Esophagus muscularis mucosa (tissue), 4 donors: ENCODE measurements at places on chromosomes 2 and 18. TPM values are rescaled to one million over a fixed set of nuclear protein-coding genes. Genes with fewer than 3 reads are reported as not detected.

Gene PSMA8
- not detected for total RNA-seq

Gene RIT2
- not detected for total RNA-seq

Gene RABL2A
- 6.5 TPM for total RNA-seq

Gene SLC9A2
- total RNA-seq, result 0.06 TPM

Gene GCG
- total RNA-seq, result not detected

Gene IL37
- total RNA-seq, result not detected

DNA sequence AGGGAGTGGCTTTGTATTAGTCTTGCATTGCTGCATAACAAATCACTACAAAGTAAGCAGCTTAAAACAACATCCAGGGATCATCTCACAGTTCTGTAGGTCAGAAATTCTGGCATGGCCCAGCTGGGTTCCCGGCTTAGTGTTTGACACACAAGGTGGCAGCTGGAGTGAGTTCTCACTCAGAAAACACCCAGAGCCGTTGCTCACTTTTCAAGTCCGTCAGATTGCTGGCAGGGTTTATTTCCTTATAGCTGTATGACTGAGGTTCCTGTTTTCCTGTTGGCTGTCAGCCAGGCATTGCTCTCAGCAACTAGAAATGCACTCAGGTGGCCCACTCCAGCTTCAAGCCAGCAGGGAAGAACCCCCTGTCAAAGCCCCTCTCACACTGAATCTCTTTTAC lies 324.1 kb downstream of the CCDC178 start:
- no peak for DNase-seq

DNA sequence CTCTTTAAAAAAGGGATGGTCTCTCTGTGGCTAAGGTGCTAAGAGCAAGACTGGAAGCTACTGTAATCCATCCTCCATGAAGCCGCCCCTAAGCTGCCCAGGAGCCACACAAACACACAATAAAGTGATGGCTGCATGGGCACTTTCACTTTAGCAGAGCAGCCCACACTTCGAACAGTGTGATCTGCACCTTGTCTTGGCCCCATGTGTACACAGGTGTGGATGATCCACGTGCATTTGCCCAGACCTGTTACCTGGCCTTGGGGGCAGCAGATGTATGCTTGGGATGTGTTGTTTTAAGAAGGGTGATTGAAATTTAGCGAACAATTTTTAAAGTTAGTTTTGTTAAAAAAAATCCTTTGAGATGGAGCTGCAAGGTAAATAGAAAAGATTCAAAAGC lies 39.9 kb downstream of the TMEM178A start:
- DNase-seq, result no peak

- no peak for DNase-seq
These were observed 68.1 kb downstream of the HNMT start for GRCh38 chr2:138032334-138032733.

GRCh38 chr2:207805566-207806226 lies 36.0 kb upstream of the FZD5 start:
- DNase-seq, result no peak

DNA sequence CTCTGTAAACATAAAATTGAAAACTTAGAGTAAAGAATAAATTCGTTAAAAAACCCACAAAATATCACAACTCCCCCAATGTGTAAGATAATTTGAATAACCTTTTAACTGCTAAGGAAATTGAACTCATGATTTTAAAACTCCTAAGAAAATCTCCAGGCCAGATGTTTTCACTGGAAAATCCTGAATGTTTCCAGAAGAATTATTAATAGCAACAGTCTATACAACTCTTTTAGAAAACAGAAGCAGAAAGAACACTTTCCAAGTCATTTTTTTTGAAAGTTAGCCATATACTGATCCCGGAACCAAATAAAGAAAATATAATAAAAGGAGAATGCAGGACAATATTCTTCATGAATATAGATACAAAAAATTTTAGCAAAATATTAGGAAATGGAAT lies 165.6 kb downstream of the ACOXL start:
- no peak for DNase-seq

DNA sequence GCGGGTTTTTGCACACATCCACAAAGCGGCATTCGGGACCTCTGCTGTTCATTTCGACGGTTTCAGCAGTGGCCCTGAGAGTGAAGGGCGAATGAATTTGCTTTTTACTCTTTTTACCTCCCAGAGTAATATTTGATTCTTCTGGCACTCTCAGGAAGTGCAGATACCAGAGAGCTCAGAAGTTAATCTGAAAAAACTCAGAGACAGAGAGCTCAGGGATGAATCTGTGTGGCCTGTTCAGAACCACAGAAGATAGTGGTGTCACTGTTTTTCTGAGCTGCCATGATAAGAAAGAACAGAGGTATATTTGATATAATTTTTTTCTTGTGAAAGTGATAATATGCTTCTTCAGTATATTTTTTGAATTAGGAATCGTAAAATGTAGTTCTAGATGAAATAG lies 129.3 kb downstream of the MBP start:
- DNase-seq, result no peak

DNA sequence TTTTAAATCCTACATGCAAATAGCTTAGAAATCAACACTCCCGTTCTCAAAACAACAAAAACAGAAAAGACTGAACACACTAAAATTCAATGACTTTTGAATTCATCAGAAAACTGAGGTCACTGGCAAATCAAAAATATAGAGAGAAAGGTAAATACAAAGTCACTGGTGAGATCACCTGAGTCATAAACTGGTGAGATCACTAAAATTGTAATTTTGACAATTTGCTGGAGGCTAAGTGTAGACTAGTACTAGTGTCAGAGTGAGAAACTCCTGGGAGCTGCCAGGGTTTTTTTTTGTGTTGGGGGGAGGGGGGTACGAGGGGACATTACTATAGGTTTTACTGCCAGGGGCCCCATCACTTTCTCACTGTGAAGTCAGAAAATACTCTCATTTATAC lies 1876.0 kb upstream of the CELF4 start:
- no peak for DNase-seq

DNA sequence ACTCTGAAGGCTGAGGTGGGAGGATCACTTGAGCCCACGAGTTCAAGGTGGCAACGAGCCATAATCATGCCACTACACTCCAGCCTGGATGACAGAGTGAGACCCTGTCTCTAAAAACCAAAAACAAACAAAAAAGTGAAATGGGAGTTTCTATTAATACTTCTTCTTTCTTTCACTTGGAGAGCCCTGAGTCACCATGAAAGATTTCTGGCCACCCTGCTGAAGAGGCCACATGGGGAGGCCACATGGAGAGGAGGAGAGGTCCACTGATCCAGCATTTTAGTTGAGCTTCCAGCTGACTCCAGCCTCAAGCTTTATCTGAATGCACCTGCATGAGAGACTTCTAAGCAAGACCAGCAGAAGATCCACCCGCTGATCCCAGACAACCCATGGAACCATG lies 74.2 kb upstream of the LAPTM4A start:
- DNase-seq, result no peak

- DNase-seq, result no peak
These were observed 10.4 kb downstream of the FIGLA start for GRCh38 chr2:70779911-70780545.

- no peak for DNase-seq
These were observed 535.1 kb downstream of the RNF144A start for GRCh38 chr2:7452110-7452876.

DNA sequence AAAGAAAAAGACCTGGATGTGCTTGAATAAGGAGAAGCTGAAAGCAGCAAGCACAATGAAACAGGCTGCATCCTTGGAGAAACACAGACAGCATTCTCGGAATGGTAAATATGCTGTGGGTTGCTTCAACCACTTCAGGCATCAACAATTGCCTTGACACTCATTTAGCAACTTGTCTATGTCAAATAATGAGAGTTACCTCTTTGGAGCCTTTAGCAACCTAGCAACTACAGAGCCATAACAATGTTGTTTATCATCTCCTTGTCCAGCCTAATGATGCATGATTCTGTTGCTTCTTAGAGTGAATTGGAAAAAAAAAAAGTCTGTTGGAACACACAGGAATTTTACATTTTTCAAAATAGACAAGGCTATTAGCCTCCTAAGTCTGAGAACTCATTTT lies 410.6 kb downstream of the PIK3C3 start:
- DNase-seq, result no peak

DNA sequence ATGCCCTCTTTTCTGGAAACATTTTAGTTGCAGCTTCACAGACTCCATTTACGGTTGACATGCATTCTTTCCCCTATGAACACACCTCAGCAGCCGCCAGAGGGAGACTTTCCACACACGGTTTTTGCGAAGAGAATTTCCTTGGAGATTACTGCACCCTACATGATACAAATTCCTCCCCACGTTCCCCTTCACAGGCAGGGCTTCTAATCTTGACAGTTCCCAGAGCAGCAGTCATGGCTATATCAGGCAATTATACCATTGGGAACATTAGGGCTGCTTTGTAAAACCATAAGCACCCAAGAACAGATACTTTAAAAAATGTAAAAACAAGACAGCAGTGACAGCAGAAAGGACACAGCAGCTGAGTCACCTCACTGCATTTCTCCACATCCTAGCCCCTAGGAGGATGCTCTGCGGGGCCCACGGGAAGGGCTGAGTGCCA lies 253.8 kb downstream of the TGIF1 start:
- no peak for DNase-seq

DNA sequence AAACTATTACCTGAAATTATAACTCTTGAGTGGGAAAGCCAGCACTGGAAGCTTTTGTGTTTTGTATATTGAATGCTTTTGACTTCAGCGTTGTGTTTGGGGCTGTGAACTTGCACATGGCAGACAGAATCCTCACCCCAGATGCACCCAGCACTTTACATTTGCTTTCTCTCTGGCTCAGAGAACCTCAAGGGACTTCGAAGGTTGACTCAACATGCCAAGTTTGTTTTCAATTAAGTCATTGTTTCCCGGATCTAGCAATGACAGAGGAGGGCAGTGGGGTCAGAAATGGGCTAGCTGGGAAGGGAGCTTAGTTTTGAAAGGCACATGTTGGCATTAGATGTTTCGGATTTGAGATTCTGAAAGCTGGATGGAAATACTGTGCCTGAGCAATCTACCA lies 22.4 kb downstream of the TET3 start:
- no peak for DNase-seq

DNA sequence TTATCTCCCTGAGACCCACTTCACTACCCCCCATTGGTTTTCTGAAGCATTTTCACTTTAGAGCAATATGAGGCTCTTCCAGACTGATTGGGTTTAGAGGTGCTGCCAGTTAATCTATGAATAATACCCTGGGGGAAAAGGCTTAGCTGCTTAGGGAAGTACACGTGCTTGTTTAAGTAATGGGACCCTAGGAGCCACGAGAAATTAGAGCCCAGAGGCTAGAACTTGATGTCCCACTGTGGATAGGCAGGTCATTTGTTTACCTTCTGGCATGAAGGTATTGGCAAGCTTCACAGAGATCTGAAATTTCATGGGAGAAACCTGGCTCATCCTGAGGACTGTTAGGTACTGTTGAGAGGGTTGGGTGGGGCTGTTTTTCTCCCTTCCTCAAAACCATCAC lies 59.7 kb downstream of the CLIP4 start:
- DNase-seq, result no peak

- no peak for DNase-seq
These were observed 5.1 kb upstream of the SMAD7 start for GRCh38 chr18:48955830-48956261.

DNA sequence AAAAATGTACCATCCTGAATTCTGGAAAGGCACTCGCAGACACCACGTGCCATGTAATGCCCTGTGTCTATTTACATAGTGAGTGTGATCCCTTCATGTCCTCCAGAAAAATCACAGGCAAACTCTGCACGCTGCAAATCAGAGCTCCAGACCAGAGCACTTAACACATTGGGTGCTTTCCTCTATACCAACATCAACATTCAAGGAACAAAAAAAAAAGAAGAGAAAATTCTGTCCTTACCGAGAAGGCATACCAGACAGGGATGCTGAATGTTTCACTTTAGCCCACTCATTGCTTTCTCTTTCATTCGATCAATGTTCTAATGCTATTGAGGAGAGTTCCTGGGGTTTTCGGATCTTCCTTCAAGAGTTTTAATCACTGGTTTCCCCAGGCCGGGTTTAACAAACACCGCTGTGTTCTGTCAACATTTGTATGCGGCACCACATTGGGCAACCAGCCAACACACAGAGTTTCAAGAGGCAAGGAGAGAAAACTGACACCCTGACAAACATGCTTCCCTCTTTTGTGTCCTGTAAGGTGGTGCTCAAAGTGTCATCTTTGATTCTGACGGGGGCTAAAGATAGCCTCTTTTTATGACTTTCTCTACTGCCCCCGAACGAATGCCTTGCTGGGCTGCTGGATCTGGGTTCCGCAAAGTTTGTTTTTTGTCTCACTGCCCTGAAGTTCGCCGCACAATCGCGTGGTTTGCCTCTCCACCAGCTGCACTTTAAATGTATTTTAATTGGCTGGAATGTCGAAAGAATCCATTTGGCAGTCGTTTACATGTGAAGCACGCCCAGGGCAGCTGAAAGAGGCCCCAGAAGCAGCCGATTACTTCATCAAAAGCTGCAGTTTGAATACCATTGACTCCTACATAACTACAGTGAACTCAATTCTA lies 106.4 kb upstream of the NCKAP5 start:
- no peak for DNase-seq

- DNase-seq, result no peak
These were observed 40.1 kb downstream of the GPD2 start for GRCh38 chr2:156476021-156476849.

- DNase-seq, result no peak
These were observed 478.7 kb upstream of the MYT1L start for GRCh38 chr2:2809771-2810170.

GRCh38 chr2:152715854-152716428 lies 1.3 kb downstream of the PRPF40A start:
- no peak for DNase-seq

GRCh38 chr2:233768076-233768475 lies 8.0 kb downstream of the UGT1A1 start:
- DNase-seq, result peak; percentile 21
